ENCODE measurements at places on chromosomes 6 and 20.
A peak's percentile ranks its signal among the peaks of the same experiment; 100 is the strongest.

- no peak for DNase-seq
These were observed 4.3 kb upstream of the DNAJC5 start for GRCh38 chr20:63890616-63891015.

GRCh38 chr6:14692208-14692607, 553.7 kb upstream of the JARID2 start:
- no peak for DNase-seq

GRCh38 chr20:52405417-52405816, 213.8 kb upstream of the ZFP64 start:
- peak; percentile 47 for DNase-seq

DNA sequence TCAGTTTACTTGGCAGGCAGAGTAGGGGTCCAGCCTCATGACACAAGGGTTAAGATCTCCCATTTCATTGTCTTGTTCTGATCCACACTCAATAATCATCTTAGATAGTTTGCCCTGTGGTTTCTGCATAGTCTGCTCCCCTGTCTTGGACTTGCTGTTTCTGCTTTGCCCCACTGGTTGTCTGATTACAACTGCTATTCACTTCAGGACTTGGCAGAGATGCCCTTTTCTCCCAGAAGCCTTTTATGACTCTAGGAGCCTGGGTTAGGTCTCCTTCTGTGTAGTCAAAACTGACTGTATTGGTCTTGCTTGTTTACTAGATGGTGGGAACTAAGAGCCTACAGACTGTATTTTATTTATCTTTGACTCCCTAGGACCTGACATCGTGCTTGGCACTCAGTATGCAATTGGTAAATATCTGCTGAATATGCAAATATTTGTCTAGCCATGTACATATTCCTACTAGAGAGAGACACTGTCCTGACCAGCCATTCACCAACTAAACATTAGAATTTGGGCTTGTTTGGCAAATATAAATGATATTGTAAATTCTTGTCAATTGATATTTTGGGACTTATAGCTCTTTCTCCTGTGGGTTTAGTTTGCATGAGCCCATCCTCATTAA, 165.9 kb upstream of the KCNK16 start:
- DNase-seq: no peak

- no peak for DNase-seq
These were observed 360.7 kb downstream of the NKAIN2 start for GRCh38 chr6:124164343-124164742.

- DNase-seq: no peak
These were observed 6.9 kb downstream of the EDN3 start for GRCh38 chr20:59307270-59307669.

GRCh38 chr20:57450419-57450818, 59.2 kb downstream of the RBM38 start:
- DNase-seq: peak; percentile 72

- no peak for DNase-seq
These were observed 141.1 kb upstream of the AFDN start for GRCh38 chr6:167685654-167686053.

- DNase-seq: no peak
These were observed 5.6 kb upstream of the METTL24 start for GRCh38 chr6:110363748-110364147.

GRCh38 chr6:66128243-66128642, 421.2 kb upstream of the EYS start:
- no peak for DNase-seq

GRCh38 chr20:40638414-40638813, 50.6 kb downstream of the MAFB start:
- no peak for DNase-seq
